AG04449 (cell line): ENCODE measurements at places on chromosomes 16 and 17.

GRCh38 chr16:66359811-66360608 is 6.5 kb upstream of the CDH5 start:
- no peak for DNase-seq

DNA sequence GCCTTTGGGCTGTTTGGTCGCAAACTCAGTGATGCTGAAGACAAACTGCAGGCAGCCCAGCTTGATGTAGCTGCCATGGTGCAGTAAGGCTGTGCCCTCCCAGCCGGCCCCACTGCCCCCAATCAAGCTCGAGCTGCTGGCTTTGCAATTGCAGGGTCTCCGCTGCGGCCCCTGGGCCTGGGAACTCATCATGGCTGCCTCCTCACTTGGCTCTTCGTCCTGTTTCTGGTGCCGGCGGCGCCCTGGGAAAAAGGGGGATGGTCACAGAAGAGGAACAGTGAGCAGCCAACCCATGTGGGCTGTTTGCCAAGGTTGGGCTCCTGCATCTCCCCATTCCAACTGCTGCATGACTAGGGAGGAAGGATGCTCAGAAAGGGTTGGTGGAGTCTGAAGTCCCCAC is 3.4 kb upstream of the DHRS13 start:
- no peak for DNase-seq

GRCh38 chr16:48354877-48355855 is 30.0 kb downstream of the SIAH1 start:
- DNase-seq = no peak

GRCh38 chr16:16774389-16774788 is 395.4 kb downstream of the NPIPA7 start:
- no peak for DNase-seq

GRCh38 chr17:50943575-50943933 is 77.4 kb upstream of the TOB1 start:
- no peak for DNase-seq

DNA sequence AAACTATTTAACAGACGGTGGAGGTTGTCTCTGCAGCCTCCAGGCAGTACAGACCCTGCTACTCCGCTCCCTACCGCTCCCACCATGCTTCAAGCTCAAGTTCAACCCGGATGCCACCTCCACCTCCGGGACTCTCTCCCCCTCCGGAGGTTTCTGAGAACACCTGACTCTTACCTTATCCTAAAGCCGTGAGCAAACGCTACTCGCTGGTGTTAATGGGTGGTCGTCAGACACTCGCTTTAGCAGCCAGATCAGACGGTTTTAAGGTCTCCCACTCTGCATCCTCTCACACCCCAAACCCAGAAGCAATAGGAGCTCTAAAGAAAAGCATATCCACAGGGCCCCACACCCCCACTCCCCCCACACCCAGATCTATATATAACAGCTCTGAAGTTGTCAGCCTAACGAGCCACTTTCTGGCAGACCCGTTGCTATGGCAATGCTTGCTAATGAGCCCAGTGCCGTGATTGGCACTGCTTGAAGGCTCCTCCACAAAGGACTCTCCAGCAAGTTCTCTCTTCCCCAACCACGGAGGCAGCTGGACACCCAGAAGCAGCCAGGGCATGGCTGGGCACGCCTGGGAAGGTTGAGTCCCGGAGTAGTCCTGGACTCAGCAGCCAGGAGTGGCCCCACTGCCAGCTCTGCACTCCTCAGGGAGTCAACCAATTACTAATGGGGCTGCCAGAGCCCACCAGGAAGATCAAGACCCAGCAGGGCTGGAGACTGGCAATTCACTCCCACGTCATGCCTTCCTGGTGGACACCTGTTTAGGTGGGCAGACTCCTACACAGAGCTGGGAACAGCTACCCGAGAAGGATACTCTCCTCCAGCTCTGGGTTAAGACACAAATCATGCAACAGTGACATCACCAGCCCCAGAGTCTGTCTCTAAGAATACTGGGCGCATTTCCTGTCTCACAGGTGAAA is 121.2 kb upstream of the RCVRN start:
- DNase-seq = no peak

GRCh38 chr16:66400503-66401380 is 26.4 kb upstream of the BEAN1 start:
- DNase-seq = no peak

DNA sequence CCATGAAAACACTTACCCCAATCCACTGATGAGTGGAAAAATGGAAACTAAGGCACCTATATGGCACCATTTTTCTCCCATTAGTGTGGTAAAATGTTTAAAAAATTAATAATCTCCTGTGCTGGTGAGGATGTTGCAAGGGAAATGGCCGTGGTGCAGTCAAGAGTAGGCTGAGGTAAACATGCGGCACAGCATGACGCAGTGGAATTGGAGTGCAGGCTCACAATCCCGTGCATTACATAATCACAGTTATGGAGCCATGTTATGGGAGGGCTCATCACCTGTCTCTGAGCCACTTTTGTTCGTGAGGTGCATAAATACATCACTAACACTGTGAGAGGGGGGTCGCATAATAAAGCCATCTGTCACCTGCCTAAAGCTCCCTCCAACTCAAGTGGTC is 164.4 kb upstream of the XYLT1 start:
- no peak for DNase-seq

DNA sequence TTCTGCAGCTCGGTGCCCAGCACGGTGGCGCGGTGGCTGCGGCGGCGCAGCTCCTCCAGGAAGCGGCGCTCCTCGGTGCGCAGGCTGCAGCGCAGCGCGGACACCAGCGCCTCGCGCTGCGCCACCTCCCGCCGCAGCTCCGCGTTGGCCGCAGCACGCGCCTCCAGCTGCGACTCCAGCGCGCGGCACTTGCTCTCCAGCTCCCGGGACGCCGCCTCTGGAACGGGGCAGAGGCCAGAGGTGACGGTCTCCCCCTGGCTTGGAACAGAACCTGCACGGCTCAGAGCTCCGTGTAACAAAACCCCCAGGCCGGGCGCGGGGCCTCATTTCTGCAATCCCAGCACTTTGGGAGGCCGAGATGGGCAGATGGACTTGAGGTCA is 13.2 kb upstream of the CLUH start:
- no peak for DNase-seq

- DNase-seq = no peak
These were observed 87.8 kb upstream of the NLRP1 start for GRCh38 chr17:5672141-5672540.

- no peak for DNase-seq
These were observed 196.6 kb downstream of the RAB11FIP4 start for GRCh38 chr17:31588034-31588433.

- DNase-seq = no peak
These were observed 67.3 kb downstream of the PHKB start for GRCh38 chr16:47528431-47528830.

- DNase-seq = no peak
These were observed 156.4 kb downstream of the CMIP start for GRCh38 chr16:81601008-81601428.

GRCh38 chr16:88782454-88783390 is 2.3 kb downstream of the PIEZO1 start:
- no peak for DNase-seq

DNA sequence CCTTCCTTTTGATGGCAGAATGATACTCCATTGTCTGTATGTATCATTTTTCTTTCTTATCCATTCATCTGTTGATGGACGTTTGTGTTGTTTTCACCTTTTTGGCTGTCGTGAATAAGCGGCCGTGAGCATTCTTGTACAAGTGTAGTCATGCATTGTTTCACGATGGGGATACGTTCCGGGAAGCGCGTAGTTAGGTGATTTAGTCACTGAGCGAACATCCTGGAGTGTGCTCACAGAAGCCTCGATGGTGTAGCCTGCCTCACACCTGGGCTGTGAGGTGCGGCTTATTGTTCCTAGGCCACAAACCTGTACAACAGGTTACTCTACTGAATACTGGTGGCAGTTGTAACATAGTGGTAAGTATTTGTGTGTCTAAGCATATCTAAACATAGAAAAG is 136.5 kb downstream of the CMIP start:
- DNase-seq = no peak

- DNase-seq = no peak
These were observed 2.4 kb downstream of the EFNB3 start for GRCh38 chr17:7707446-7707845.

DNA sequence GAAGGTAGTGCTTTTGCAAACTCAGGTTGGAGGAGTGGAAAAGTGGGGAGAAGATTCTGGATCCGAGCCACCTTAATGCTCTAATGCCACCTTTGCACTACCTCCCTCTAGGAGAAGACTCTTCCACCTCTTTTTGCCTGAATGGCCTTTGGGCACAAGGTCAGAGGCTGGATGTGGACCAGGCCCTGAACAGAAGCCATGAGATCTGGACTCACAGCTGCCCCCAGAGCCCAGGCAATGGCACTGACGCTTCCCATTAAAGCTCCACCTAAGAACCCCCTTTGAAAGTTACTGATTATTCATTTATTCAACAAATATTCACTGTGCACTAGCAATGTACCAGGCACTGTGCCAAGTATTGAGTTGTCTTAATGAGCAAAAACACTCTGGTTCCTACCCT is 3.2 kb downstream of the SHBG start:
- DNase-seq = no peak

- DNase-seq = no peak
These were observed 14.2 kb downstream of the SAMD14 start for GRCh38 chr17:50115756-50116155.

GRCh38 chr17:16873174-16874035 is 98.5 kb downstream of the TNFRSF13B start:
- no peak for DNase-seq
